ENCODE measurements at places on chromosomes 6 and 20. TPM values are rescaled to one million over a fixed set of nuclear protein-coding genes. Genes with fewer than 3 reads are reported as not detected.

- H3K36me3 ChIP-seq, result no peaks in the 10 kb centered on the region
- H3K27ac ChIP-seq, result no peak overlapping the region
- no peaks in the 10 kb centered on the region for H3K4me1 ChIP-seq
- no peak overlapping the region for H3K4me3 ChIP-seq
- no peak for DNase-seq
Measured at GRCh38 chr6:148869585-148869984, 122.8 kb downstream of the UST start.

GRCh38 chr6:75657327-75657726 lies 55.6 kb downstream of the SENP6 start:
- no peak overlapping the region for H3K27ac ChIP-seq
- H3K36me3 ChIP-seq, result peaks cover 27% of the 10 kb centered on the region
- H3K4me3 ChIP-seq, result no peak overlapping the region
- DNase-seq, result no peak

SNAI1 gene
- total RNA-seq, result 4.1 TPM

NUS1 gene
- 8.2 TPM for total RNA-seq

TENT5A gene
- 16.3 TPM for total RNA-seq

ULBP2 gene
- total RNA-seq, result not detected

Measured in upper lobe of left lung (tissue), 6 donors.